ENCODE measurements at places on chromosomes 6 and 20.

DNA sequence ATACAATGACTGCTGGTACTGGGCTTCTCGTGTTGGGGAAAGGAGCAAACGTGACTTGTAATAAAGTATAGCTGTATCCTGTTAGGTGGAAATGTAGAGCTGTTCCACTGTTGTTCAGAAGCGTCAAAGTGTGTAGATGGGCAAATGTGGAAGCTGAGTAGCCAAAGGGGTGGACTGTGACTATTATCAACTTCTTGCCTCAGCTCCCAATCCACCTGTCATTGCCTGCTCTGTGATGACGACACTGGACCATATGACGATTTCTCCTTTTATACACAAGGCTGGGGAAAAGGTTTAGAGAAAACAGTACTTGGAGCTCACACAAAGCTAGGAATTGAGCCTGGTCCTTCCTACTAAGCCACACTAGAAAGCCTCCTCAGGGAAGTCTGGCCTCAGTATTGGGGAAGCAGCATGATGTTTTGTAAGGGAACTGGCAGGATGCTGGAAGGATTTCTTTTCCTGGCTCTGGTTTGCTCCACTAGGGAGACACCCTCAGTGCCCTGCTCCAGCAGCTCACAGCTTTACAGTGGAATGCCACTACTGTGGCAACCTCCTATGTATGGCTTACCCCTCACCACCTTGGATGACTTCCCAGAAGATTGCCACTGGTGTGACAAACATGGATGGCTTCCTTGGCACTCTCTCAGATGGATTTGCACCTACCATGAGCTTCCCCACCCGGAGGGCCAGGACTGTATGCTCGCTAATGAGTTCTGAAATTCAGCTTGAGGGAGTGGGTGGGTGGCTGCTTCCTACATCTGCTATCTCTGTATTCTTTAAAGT lies 20.0 kb downstream of the CD164 start:
- no peak for DNase-seq

DNA sequence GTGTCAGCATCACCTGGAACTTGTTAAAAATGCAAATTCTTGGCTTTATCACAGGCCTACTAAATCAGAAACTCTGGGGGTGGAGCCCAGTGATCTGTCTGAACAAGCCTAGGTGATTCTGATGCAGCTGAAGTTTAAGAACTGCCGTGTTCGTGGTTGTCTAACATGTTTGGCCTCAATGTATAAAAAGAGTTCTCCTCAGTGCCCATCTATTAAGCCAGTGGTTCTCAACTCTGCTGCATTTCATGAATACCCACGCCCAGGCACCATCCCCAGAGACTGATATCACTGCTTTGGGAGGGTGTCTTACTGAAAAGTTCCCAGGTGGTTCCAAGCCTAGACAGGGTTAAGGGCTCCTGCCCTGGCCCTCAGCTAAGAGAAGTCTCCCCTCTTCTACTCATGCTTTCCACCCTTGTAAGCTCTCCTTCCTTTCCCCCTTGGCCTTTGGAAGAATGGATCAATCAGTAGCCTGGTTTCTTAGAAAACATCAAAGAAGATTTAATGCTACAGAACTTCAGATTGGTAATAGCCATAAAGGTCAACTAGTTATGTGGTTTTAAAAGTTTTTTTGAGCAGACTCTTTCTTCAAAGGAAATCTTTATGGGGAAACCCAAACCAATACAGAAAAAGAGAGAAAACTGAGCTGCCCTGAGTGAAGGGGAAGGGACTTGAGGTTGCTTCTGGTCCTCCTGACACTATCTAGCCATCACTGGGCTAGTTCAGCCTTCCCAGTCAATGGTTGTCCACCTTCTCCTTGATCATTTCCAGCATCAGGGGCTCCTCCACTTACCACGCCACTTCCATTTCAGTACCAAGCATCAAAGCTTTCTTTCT lies 38.9 kb upstream of the TNFAIP3 start:
- DNase-seq: no peak

DNA sequence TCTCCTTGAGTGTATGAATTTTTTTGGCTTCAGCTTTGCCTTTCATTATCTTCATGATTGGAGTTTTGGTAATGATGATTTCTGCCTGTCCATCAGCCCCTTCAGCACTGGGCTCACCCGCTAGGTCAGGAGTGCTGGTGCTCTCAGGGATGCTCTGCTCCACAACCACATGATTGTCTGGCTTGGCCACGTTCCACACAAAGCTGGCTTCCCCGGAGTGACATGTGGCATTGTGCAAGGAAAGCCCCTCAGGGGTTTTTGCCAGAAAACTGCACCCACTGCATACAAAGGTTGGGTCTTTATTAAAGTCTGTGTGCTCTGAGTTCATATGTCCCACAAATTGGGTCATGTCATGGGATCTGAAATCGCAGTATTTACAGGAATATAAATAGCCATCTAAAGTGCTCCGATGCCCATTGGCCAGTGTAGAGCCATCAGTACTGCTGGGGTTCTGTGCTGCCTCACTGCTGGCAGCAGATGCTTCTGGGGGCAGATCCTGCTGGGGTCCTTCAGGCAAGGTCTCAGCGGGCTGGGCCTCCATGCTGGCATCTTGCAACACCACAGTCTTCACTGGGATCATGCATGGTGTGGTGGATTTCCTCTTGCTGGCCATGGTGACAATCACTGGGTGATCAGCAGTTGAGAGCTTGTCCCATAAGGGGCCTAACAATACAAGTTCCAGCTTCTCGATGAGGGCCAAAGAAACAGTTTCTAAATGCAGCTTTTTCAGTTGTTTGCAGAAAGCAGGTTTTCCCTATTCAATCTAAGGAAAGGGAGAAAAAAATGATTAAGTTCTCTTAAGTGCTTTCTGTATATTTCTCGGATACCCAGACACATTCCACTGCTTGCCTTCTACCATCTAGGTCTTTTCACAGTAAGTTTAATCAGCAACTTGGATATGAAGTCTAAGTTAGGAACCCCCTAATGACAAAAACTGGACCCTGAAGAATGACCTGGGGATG lies 67.2 kb downstream of the PLCG1 start:
- DNase-seq: no peak

DNA sequence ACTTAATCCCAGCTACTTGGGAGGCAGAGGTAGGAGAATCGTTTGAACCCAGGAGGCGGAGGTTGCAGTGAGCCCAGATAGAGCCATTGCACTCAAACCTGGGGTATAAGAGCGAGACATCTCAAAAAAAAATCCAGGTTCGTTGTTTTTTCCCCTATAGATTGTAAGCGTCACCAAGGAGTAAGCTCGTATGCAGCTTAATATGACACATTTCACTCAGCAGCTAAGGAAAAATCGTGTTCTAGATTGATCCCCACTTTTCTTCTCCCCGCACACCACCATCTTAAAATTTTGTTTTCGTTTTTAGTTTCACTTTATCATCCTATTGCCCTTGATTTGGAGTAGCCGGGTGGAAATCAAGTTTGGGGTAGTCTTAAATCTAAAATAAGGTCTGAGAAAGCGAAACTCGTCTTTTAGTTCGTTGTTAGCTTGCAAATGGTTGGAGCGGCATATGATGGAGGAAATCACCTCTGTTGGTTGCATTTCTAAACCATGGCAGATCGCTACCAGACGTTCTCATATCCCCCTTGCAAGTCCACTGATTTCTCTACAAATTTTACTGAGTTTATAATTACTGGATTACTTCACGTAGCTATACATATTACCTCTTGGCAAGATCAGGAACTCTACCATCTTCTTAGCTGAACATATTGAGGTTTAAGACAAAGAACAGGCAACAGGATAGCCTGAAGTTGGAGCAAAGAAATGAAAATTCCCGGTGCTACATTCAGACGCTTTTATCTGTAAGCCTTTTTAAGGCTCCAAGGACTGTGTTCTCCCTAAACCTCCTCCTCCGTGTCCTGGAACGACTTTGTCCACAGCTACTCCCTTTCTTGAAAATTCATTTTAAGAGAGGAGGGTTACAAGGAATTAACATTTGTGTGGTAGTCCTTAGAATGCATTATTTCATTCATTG lies 91.1 kb upstream of the BTN3A2 start:
- no peak for DNase-seq

GRCh38 chr6:114342086-114342825 lies 567 bp downstream of the HS3ST5 start:
- no peak for DNase-seq

DNA sequence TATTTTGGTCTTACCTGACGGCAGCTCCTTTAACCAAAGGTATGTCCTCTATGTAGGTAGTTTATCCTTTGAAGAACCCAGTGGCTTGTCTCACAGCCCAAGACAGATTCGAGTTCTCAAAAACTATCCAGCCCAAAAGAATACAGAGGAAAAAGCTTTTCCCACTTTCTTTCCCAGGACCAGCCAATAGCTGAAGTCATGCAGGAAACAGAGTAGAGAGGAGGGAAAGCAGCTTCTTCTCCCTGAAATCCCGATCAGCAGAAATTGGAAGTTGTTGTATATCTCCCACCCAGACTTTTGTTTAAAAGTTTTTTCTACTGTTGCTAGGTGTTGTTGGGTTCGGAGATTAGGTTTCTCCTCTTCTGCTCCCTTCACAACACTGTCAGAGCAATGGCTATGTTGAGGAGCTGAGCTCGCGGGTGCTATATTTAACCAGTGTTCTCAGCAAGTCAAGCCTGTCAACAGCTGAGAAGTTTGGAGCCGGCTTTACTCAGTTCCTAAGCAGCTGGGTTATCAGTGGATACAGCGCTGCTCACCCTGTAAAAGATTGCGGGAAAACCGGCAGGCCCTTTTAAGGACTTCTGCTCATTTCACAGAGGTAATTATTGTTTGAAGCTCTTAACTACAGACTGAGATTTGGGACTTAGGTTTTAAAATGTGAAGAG lies at the start of gene FILIP1:
TSS of gene FILIP1 (minus strand) at position 401 of the 665 bp plus-strand sequence. CDS start 78,828 bp downstream, outside the sequence.
- no peak for DNase-seq

- DNase-seq: no peak
Observed at GRCh38 chr6:86511962-86512361, 425.4 kb upstream of the HTR1E start.

DNA sequence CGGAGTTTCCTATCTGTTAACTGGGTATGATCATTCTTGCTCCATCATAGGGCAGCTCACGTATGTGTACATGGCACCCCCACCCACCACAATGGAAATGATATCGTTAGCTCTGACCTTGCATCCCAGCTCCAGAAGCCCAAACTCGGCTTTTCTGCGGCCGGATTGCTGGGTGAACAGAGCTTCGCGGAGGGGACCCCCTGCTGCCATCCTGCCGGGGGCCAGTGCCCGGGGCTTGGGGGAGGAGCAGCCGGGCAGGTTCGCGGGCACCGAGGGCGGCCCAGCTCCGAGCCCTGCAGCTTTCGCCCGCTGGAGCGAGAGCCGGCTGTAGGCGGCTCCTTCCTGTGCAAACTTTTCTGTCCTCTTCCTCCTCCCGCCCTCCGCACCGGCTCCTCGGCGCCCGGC lies 24.9 kb upstream of the FUCA2 start:
- no peak for DNase-seq

GRCh38 chr20:25022680-25023079 lies 30.1 kb upstream of the APMAP start:
- DNase-seq: no peak

GRCh38 chr20:15705975-15706374 lies 867.3 kb downstream of the KIF16B start:
- no peak for DNase-seq

DNA sequence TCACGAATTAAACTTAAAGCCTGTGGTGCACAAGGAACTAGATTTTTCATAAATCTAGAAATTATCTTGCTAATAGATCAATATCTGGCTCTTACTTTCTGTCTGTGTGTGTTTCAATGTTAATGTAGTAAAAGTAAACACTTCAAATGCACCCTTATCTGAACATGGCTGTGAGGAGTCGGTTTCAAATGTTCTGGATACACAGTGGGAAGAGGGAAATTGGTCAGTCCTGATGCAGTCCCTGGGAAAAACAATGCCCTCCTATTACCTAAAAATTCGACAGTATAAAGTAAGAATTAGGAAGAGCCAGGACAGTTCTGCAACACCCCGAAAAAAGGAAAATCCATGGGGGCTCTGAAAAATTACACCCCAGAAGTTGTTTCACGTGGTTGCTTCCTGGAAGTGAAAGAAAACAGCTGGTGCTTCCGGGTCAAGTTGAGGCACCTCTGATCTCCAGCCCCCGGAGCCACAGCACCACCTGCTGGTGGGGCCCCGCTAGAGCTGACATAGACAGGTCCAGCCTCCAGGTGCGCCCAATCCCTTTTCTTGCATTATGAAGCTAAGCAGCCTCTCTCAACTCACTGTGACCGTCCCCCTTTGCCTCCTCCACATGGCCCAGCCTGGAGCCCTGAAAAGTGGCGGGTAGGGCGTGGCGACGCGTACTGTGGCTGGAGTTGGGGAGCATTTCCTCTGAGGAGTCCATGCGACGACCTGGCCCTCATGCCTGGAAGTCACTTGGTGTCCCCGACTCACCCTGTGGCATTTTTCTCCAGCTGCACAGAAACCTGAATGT lies 8.3 kb downstream of the SEMG2 start:
- DNase-seq: no peak

- DNase-seq: no peak
Observed at GRCh38 chr6:43604174-43604573, 24.9 kb downstream of the GTPBP2 start.

GRCh38 chr20:12786276-12786675 lies 222.5 kb upstream of the SPTLC3 start:
- DNase-seq: no peak

GRCh38 chr6:105695461-105695860 lies 292.6 kb upstream of the PREP start:
- no peak for DNase-seq

GRCh38 chr20:53826597-53827291 lies 233.1 kb upstream of the ZNF217 start:
- no peak for DNase-seq

GRCh38 chr20:50298554-50299324 lies 108.1 kb downstream of the CEBPB start:
- no peak for DNase-seq

DNA sequence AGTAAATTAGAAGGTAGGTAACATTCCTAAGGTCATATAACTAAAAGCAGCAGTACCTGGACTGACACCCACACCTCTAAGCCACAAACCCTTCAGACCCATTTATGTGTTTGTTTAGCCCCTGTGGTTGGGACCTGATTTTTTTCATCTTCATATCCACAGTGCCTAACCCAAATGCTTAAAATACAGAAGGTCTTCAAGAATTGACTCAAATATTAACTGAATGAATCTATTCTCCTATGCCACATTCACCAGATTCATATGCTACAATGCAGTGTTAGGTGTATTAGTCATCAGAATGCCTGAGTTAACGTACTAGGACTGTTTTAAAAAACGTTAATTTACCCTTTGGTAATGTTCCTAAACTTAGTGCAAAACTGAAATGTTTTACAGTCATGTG lies 124.8 kb downstream of the AHI1 start:
- no peak for DNase-seq

GRCh38 chr6:106533054-106533453 lies 96.2 kb downstream of the RTN4IP1 start:
- no peak for DNase-seq

DNA sequence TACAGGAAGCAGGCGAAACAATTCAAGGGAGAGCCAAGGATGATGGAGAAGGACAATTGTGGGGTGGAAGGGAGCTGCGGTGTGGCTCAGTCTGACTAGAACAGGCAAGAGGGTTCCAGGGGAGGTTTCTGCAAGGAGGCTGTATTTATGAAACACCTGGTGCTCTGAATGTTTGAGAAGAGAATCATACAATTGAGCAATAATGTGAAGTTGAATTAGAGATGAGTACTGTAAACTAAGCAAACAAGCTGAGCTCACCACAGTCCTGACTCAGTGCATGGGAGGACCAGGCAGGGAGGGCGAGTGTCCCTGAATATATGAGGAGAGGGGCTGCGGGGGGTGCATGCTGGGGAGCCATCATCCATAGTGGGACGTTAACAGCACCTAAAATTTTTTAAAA lies 279.7 kb downstream of the KIF16B start:
- DNase-seq: no peak

GRCh38 chr6:7974938-7975763 lies 64.6 kb upstream of the TXNDC5 start:
- no peak for DNase-seq
